GM12892 (cell line): ENCODE measurements at places on chromosomes 2 and 18.

- no peak for DNase-seq
Observed at GRCh38 chr18:7094427-7094826, 23.2 kb downstream of the LAMA1 start.

DNA sequence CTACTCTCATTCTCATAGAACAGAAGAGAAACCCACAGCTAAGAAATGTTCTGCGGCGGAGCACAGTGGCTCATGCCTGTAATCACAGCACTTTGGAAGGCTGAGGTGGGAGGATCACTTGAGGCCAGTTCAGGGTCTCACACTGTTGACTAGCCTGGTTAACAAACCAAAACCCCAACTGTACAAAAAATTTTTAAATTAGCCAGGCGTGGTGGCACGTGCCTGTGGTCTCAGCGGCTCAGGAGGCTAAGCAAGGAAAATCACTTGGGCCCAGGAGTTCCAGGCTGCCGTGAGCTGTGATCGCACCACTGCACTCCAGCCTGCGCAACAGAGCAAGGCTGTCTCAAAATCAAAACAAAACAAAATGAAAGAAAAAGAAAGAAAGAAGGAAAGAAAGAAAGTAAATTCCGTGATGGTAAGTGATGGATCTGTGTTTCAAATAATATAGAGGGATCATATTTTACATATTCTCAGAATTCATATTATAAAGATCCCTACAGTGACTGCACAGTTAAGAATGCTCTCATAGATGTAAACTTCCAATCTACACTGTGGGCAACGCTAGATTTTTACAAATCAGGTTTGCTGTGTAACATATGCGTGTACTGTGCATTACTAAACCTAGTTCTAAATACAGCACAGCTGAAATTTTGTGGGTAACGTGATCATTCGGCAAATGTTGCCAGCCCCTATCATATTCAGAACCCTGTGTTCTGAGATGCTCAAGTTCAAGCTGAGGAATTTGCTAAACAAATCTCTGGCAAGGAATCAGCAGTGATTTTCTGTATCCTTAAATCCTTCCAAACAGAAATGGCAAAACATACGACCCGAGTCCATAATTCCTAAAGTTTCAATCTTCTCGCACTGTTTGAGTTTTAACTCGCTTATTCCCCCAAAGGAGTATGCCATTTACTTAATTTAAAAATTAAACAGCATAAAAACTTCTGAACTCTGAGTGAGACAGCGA lies 1.2 kb upstream of the RAB12 start:
- no peak for DNase-seq

- DNase-seq, result no peak
Observed at GRCh38 chr2:47043142-47043890, 111.8 kb downstream of the STPG4 start.

DNA sequence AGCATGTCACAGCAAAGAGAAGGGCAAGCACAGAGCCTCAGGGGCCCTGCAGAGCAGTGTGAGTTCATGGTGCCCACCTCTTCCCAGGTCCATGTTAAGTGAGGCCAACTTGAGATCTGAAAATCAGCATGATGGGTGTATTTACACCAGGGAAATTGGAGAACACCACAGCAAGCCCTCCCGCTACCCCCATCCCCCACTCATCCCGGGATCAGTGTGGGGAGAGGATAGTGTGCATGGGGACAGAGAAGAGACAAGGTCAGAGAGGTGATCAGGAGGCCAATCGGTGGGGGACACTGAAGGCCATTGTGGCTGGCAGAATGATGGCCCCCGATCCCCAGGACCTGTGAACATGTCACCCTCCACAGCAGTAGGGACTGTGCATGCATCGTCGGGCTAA lies 54.7 kb downstream of the PTGR3 start:
- DNase-seq, result no peak

- peak; percentile 12 for DNase-seq
Observed at GRCh38 chr18:36499938-36500337, 202.4 kb downstream of the FHOD3 start.

DNA sequence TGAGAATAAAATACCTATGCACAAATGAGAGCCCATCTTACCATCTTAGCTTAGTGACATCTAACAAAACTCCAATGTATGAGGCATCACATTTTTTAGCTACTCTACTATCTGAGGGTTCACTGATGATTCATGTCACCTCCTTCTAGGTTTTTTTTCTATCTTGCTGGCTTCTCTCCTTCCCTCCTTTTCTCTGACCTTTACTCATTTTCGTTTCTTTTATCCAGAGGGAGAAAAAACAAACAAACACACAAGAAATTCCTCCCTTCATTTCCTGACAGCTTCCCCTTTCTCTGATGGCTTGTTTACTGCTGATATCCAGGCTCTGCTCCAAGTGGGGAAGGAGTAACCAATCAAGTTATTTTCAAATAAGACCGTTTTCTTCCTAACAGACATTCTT lies 115.1 kb downstream of the UBE2E3 start:
- no peak for DNase-seq

DNA sequence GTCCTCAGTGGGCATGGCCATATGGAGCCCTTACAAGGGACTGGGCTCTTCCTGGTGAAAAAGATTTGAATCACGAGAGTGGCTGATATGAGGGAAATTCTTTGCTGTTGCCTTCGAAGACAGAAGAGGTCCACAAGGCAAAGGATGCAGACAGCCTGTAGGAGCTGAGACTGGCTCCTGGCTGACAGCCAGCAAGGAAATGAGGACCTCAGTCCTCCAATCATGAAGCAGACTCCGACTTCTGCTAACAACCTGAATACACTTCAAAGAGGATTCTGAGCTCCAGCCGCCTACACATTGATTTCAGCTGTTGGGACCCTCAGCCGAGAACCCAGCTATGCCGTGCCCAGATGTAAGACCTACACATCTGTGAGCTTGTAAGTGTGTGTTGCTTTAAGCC lies 3.0 kb upstream of the ST8SIA5 start:
- DNase-seq, result no peak
